ENCODE measurements at places on chromosomes 7 and 10.

DNA sequence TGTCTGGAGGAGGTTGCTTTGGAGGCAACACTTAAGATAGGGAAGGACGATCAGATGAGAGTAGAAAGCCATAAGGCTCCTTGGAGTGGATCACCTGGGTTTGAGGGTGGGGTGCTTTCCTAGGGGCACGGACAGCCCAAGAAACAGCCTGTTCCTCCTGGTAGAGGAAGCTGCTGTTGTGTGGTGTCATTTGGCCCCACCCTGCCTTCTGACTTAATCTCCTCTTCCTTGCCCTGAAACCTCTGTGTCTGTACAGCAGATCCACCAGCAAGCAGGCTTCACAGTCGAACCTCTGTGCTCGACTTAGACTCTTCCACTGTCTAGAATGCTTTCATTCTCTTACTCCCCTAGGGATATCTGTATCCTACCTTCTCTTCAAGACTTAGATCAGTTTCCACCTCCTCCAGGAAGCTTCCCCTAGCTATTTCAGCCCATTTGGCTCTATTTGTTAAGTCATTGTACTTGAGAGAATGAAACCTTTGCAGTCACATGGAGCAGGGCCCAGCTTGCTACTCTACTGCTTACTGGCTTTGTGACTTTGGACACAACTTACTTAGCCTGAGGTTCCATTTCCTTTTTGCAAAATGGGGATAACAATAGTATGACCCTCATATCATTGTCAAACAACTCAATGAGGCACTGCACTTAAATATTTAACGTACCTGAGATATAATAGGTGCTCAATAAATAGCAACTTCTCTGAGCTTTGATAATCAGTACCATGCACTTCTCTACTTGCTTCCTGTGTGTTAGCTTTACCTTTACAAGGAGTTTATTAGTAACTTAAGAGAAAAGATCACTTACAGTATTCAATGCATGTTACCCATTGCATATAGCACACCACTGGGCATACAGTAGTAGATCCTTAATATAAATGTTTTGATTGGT is 5.0 kb downstream of the MXI1 start:
- DNase-seq = no peak

GRCh38 chr7:84722086-84722485 is 464.8 kb downstream of the SEMA3D start:
- no peak for DNase-seq

DNA sequence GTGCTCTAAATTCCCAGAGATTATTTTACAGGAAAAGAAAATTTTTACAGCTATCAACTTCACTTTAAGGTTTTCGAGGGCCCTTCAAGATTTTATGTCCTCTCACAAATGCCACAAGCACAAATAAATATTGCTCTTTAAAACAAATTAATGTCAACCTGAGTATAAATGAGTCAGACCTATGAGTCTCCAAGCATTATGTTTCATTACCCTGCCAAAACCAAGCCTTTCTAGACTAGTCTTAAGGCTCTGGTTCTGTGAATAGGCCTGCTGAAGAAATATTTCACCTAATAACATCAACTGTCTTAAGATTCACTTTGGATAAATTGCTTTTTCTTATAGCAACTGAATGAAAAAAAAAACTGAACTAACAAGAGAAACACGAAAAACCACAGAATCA is 153.0 kb downstream of the PDE1C start:
- DNase-seq = no peak

GRCh38 chr7:131161103-131161502 is 166.6 kb upstream of the MKLN1 start:
- DNase-seq = no peak

GRCh38 chr7:23852988-23853387 is 143.0 kb downstream of the STK31 start:
- DNase-seq = no peak

- no peak for DNase-seq
These were observed 94.5 kb downstream of the KMT2C start for GRCh38 chr7:152341039-152341913.

DNA sequence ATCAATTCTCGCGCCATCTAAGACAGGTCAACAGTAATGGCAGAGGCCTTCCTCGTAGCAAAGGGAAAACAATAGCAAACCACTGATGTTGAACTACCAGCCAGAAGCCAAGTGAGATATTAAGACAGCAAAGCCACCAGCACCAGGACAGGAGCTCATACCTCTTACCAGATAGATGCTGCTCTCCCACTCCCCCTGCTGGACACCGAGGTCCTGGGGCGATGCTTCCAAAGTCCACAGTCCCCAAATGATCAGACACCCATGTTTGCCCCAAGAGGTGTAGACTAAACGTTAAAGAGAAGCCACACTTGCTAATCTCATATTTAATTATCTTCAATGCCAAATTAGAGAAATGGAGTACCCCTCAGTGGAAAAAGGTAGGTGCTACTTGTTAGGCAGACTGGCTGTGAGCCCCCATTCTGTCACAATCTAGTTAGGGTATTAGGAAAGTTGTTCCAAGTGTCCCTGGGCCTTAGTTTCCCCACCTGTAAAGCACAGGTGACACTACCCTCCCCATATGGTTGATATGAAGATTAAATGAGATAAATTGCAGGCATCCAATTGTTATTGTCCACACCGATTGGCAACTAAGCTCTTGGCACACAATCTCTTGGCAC is 39.9 kb downstream of the TOMM7 start:
- DNase-seq = peak; percentile 16

DNA sequence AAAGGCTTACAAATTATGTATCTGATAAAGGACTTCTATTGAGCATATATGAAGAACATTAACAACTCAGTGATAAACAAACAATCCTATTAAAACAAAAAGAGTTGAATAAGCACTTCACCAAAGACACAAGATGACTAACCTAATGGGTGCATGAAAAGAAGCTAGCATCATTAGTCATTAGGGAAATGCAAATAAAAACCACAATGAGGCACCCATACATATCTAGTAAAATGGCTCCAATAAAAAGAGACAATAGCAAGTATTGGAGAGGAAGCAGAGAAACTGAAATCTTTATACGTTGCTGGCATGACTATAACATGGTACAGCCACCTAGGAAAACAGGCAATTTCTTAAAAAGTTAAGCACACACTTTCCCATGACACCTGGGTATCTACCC is 77.6 kb upstream of the ZMIZ1 start:
- DNase-seq = no peak

DNA sequence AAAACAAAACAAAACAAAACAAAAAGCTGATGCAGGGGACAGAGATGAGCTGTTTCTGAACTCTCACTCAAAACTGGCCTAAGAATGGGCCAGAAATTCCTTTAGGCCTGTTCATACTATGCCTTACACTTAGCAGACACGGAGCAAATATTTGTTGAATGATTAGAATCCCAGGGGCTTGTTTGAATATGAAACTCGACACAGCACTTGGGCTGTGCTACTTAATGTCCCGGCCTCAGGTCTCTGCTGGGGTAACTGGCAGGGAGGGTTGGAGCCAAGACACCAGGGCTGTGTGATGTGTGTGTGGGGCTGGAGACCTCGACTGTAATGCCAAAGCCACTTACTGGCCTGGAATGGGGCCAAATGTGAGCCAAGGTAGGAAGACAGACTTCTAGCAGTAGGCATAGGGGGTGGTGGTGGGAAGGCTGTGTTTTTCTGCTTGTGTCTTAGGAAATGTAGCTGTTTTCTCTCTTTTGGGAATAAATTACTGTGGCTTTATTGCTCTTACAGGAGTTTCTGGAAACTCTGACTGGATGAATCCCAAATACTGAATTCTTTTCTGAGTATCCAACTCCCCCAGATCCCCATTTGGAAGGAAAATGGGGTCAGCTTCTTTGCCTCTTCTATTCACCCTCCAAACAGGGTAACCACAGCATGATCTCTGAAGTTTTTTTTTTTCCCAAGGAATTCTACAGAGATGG is 66.7 kb downstream of the EMX2 start:
- DNase-seq = no peak

GRCh38 chr10:79328737-79329504 is 18.3 kb upstream of the PPIF start:
- DNase-seq = no peak

- no peak for DNase-seq
These were observed 25.1 kb downstream of the MKX start for GRCh38 chr10:27720529-27720928.

GRCh38 chr7:25358926-25359325 is 130.6 kb upstream of the NPVF start:
- no peak for DNase-seq

DNA sequence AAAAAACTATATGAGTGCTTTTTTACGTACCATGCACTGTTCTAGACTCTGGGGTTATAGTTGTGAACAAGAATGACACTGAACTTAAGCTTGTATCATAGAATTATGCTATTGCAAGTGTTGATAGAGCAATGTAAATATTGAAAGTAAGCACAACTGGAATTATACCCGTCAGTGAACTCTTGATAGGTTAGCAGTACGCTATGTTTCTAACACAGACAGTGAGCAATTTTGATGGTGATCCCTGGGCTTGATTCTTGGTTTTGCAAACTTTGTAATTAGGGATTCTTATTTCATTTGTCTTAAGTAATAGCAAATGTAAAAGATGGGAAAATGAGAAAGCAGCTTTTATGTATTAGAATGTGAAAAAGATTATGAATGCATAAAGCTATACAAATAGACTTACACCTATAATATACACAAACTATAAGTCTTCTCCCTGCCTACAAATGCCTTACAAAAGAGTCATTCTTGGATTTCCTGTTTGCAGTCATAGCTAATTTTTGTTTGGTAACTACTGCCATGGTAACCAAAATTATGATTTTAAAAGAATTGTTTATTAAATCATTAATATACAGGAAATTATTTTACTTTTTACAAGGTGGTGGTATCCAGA is 6.7 kb downstream of the TES start:
- DNase-seq = no peak

DNA sequence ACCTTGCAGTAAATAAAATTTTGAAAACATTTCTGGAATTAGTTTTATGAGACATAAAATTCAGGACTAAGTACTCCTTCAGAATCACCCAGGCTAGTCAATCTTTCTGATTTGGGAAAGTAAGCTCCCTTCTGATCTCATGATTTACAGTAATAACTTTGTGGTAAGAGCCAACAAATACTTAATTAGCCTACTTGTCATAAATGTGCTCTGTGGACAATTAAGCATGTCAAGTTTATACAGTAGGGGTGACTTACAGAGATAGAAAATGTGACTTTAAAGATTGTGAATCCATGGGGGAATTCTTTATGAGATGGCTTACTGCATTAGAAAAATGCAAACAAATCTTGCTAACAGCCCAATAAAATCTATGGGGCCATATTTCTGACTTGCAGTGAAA is 616.9 kb upstream of the GHITM start:
- no peak for DNase-seq

DNA sequence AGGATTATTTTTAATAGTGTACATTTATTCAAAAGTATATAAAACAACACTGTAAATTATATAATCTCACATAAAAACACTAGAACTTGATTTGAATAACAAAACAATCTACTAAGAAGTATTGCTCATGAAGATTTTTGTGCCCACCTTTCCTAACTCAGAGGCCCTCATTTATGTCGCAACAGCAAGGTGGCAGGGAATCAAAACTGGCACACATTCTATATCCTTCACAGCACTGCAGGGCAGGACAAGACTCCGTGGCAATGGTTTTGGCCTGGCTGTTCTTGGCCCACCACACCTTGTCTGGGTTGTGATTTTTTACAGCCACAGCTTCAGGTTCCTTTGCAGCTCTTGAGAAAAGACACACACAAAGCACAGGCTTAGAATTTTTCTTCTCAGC is 3.4 kb upstream of the CUZD1 start:
- no peak for DNase-seq

DNA sequence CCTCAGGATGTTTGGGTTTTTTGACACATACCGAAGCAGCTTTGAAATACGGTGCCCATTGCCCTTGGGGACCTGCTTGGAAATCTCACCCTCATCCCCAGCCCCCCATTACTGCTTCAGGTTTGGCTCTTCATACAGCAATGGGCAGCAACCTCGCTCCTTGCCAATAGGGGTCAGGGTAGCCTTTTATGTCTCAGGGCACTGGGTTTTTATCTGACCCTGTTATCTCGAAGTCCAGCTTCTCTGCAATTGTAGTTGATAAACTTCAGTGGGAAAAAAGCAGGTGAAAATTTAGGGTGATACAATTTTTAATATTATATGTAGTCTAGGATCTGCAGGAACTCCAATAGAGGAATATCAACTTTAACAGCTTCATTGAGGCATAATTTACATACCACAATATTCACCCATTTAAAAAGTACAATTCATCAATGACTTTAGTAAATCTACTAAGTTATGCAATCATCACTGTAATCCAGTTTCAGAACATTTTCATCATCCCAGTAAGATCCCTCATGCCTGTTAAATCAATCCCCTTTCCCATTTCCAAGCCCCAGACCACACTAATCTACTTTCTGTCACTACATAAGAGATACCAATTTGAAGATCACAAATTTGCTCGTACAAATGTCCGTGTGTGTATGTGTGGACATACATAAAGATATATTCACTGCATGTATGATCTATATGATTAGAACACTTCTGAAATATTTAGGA is 386.2 kb downstream of the KCNMA1 start:
- DNase-seq = no peak

DNA sequence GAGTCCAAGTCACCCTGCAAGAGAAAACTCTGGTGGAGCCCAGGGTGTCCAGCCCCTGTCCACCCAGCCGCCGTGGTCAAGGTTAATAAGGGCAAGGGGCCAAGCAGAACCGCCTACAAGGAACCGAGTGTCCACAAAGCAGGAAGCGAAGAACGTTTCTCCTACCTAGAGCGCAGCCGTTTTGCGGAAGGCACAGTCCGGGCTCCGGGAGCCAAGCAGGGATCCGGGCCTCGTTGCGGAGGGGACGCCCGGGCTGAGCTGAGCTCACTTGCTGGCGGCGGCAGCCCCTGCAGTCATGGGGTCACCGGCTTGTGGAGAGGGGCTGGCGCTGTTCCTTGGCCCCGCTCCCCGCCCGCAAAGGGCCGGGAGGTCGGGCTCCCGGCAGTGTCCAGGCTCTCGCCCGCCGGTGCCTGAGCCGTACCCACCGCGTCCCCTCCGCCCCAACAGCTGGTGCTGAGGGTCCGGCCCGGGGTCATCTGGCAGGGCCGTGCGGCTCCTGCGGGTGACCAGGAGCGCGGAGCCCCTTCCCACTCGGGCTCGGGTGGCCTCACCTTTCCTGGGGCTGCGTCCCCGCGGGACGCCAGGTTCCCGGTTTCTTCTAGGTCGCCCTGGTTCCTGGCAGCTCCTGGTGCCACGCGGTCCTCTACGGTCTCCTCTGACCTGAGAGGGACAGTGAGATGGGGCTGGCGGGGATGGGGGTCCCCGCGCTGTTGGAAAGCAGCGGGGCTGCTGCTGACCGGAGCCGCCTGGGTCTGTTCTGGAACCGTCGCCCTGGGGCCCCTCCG is 14.0 kb upstream of the ZNF273 start:
- no peak for DNase-seq

GRCh38 chr10:30185341-30185740 is 126.0 kb upstream of the JCAD start:
- no peak for DNase-seq

DNA sequence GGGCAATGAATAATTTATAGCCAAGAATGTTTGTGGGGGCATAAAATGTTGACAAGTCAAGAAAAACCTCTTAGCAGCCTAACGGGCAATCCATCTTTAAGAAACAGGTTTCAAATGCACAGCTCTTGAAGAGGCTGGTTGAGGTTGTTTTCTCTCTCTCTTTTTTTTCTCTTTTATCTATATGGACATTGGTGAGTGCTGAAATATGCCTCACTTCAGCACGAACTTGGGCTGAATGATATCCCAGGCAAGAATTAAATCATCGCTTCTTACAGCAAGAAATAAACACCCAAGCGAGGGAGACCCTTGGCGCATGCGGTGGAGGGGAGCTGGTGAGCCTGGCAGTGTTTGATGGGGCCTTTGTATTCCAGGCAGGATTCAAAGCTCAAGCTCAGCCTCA is 160.9 kb downstream of the OAT start:
- DNase-seq = no peak
